Stimulated activated CD4-positive, alpha-beta T cell treated with anti-CD3 and anti-CD28 coated beads, Interleukin-1b, Interleukin-23, amount 100 ng/mL, for 1 hour (primary cell): ENCODE measurements at places on chromosomes 11 and 22.
A peak's percentile ranks its signal among the peaks of the same experiment; 100 is the strongest.

DNA sequence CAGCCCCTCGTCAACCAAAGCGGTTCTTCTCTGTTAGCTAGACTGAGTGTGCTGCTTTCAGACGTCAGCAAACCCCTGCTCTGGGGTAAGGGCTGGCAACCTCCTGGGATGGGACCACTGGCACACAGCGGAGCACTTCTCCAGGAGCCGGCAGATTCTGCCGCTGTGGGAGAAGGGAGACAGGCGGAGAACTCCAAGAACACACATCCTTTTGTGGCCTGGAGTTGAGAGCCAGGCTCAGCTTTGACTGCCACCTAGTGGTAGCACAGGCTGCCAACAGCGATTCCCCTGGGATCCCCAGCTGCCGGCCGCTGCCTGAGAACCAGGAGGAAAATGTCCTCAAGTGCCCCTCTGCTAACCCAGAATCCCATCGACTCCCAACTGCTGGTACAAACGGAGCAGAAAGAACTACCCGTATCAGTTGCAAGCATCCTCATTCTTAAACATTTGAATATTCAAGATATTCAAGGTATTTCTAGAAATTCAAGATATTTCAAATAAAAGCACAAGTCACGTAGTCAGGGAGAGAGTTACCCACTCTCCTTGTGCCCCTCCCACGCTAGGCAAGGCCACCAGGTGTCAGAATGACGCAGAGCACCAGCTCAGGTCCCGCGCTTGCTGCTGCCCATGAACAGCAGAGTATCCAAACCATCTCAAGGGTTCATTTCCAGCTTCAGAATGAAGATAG lies 4.9 kb downstream of the LTO1 start:
- peak; percentile 36 for DNase-seq

DNA sequence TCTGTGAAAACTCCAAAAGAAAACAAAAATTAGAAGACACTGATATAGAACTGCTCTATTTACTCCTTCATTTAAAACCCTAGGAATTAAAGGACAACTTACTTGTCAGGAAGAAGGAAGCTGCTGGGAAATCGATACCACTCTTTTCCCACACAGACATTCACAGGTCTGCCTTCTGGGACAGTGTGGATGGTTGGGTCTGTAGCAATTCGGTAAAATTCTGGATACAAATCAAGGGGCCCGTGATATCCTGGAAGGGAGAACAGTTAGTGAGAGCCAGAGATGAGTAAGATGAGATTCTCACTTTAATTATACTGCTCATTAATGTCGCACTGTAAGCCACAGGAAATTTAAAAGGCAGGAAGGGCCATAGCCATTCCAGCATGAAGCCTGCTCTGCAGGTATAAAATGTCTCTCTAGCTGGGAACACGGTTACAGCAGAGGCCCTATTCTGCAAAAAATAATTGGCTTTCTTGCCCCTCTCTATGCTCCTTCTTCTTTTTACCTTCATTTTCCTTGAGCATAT lies 34.0 kb downstream of the ALG9 start:
- no peak for DNase-seq

GRCh38 chr22:40416267-40416570 lies 45.8 kb downstream of the SGSM3 start:
- DNase-seq, result no peak

DNA sequence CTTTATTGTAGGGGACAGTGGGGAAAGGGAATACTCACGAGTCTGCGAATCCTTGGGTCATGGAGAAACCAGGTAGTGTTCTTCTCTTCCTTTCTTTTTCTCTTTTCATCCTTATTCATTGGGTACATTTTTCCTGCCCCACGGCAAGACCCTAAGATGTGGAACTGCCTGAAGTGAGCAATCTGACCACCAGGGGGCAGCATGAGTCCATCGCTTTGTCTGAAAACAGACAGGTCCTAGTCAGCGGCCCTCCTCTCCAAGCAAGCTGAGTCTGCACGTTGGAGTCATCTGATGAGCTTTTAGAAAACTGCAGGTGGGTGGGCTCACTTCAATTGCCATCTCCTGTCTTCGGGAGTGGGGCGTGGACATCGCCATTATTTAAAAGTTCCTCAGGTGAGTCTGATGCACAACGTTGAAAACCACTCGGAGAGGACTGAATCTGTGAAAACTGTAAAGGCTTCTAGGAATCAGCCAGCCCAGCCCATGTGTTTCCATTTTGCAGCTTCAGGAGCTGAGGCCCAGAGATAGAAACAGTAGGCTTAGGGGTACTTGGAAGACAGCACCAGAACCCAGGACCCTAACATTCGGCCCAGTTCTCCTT lies 34.0 kb upstream of the FBXO3 start:
- DNase-seq, result peak; percentile 63

GRCh38 chr22:49657974-49658590 lies 169.6 kb downstream of the BRD1 start:
- DNase-seq, result no peak

DNA sequence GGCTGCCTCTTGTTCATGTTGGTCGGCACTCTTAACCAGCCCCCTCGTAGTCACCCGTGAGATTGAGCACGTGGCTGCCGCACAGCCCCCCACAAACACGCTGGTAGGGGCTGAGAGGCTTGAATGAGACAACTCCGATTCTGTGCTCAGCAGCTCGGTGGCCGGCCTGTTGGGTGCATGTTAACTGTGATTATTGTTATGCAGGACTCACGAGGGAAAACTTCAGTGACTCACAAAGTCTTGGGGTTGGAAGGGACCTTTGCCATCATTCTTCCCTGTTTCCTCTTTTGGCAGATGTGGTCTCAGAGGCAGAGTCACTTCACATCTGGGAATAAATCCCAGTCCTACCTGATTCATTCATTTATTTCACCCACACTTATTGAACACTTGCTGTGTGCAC lies 75.2 kb downstream of the ADAMTS15 start:
- DNase-seq, result no peak

DNA sequence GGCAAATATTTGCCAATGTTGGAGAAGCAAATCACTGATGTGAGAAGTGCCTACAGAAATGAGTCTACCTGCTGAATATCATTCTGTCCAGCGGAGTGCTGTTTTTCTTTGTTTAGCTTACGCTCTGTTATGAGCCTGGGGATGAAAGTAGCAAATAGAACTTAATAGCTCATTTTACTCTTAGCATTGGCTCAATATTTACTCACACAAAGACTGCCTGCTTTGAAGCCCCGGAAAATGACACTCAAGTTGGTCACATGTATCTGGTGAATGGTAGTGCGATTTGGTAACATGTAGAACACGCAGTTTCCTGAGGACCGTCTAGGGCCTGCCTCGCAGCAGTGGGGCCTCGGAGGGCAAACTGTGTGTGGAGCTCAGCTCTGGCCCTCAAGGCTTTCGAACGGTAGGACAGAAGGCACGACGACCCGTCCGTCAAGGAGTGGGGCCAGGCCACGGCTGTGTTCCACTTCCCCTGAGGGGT lies 38.9 kb downstream of the TBC1D22A start:
- DNase-seq, result no peak

- no peak for DNase-seq
These were observed 100.0 kb downstream of the CCDC34 start for GRCh38 chr11:27263046-27263445.

DNA sequence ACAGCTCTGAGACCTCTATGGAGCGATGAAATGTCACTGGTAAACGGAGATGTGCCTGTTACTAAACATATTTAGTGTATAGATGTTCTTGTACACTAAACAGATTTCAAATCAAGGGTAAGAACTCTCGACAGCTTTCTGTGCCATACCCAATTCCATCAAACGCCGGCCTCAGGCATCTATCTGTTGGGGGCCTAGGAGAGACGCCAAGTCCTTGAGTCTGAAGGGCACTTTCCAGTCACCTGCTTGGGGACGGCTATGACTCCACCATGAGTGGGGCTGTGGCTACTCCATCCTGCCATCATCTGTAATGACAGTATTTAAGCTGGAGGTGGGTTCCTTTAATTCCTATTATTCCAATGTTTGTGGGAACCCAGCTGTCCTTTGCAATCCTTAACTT lies 87.8 kb downstream of the SHANK2 start:
- no peak for DNase-seq

GRCh38 chr11:18490319-18490718 lies 34.7 kb downstream of the LDHAL6A start:
- DNase-seq, result no peak

DNA sequence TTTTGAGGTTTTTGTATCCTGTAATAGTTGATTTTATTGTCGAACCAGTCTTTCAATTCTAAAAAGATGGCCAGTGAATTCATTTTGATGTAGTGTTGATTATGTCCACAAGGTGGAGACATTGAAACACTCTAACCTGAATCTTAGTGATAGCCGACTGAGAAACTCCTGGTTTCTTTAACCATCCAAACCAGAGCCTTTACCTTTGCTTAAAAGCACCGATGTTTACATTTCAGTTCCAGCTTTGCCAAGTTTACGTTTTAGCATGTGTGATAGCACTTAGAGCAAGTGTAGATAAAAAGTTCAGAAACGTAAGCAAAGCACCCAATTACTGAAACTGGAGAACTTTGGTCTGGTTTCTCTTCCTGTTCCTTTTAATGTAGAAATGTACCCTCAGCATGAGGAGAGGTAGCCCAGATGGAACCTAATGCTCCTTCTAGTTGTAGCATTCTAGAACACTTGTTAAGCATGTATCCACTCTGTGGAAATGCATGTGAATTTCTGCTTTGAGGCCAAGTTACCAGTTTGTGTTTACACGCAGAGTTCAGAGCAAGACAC lies 208.6 kb downstream of the DBX1 start:
- no peak for DNase-seq

GRCh38 chr11:133902506-133902905 lies 54.3 kb downstream of the IGSF9B start:
- no peak for DNase-seq

GRCh38 chr11:12174477-12175143 lies 64.2 kb downstream of the MICAL2 start:
- DNase-seq, result no peak
